ENCODE measurements at places on chromosomes 13 and 19.

GRCh38 chr13:32525766-32526165 lies 12.8 kb downstream of the N4BP2L2 start:
- no peak for DNase-seq

GRCh38 chr13:78193846-78194245 lies 275.2 kb upstream of the EDNRB start:
- DNase-seq, result no peak

DNA sequence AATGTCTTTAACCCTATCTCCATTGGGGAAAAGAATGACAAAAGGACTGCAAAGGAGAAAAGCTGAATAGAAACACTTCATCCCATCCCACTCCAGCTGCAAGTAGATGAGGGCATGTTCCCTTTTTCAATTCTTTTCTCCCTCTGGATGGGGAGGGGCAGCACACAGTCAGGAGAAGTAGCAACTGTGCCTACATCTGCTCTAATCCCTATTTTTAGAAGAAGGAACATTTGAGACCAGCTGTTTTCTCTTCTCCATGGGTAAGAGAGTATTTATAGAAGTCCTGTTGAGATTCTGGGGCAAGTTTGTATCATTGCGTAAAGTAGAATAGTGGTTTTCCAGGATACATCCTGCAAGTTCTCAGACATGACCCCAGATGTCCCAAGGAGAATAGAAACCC lies 9.3 kb upstream of the GTF3A start:
- no peak for DNase-seq

GRCh38 chr19:4385291-4386040 lies 14.9 kb downstream of the SH3GL1 start:
- peak; percentile 27 for DNase-seq

DNA sequence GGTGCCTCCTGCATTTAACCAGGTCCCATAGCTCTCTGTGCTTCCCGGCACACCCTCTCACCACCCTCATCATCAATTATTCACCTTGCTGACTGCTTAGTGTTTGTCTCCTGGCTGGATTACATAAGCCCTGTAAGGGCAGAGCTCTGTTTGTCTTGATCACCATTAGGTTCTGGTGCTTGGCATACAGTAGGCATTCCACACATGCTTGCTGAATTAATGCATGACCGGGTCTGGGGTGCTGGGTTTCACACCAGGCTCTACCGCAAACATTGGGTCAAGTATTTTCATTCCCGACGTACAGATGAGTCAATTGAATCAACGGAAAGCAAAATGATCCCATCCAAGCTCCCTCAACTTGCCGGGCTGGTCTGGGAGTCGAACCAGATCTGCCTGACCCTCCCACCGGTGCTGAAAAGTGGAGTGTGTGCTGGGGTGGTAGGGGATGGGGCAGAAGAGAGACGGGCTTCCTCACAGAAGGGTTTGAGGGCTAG lies 28.5 kb downstream of the VAV1 start:
- no peak for DNase-seq

- no peak for DNase-seq
Observed at GRCh38 chr19:2628597-2628996, 73.9 kb downstream of the GNG7 start.

Data from right cardiac atrium (tissue), 5 donors.